NCI-H1694 treated with DMSO at 0.1 percent for 48 hours (cell line): ENCODE measurements at places on chromosomes 5 and 9.

- DNase-seq = no peak
Observed at GRCh38 chr9:35074141-35074540, 1.7 kb upstream of the VCP start.

DNA sequence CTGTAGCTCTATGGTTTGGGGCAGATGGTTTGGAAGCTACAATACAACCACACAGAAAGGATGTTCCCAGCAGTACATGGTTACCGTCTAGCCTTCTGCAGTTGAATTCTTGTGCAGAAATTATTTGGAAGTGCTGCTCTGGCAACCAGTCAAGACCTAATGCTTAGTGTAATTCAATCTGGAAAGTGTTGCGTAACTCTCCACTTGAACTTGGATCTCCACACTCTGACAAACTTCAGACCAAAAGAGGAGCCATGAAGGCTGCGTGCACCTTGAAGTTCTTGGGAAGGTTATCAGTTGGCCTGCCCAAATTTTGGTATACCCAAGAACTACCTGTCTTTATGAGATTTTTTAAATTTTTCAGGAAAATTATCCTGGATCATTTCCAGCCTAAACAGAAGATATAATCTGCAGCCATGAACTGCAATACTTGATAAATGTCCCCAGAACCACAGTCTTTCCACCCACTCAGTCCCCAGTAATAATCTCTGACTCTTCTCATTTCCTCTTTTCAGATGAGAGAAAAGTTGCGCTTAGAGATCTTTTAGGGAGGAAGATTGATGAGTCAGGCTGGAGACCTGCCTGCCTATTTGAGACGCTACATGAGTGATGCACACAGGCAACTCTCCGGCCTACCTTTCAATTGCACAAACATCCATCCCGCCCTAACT, 159.9 kb downstream of the FANCC start:
- peak; percentile 19 for DNase-seq

DNA sequence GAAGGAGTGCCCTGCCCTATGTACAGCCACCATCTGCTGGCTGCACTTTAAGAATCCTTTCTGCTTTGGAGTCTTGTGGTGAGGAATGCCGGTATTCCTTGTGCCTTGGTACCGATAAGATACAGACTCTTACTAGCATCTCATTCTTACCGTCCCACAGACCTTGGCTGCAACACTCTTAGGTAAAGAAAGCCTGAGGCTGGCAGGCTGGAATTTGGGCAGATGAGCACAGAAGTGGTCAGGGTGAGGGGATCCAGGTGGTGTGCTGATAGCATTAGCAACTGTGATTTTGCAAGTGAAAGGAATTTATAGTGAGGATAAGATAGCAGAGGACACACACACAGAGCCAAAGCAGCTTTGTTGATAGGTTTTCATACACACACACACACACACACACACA, 198.1 kb downstream of the ENC1 start:
- DNase-seq = no peak

- no peak for DNase-seq
Observed at GRCh38 chr5:33733225-33733624, 158.6 kb downstream of the ADAMTS12 start.

DNA sequence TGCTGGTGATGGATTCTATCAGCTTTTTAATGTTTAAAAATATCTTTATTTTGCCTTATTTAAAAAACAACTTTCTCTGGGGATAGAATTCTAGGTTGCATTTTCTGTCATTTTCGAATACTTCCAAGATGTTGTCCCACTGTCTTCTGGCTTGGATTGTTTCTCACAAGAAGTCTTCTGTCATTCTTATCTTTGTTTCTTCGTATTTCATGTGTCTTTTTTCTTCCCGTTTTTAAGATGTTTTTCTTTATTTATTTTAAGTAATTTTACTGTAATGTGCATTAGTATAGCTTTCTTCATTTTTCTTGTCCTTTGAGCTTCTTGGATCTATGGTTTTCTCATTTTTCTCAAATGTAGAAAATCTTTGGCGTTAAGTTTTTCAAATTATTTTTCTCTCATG, 19.1 kb downstream of the STX17 start:
- DNase-seq = no peak

- DNase-seq = no peak
Observed at GRCh38 chr5:180960209-180960608, 28.4 kb upstream of the BTNL3 start.

- no peak for DNase-seq
Observed at GRCh38 chr9:125091121-125091520, 52.2 kb downstream of the SCAI start.

- DNase-seq = no peak
Observed at GRCh38 chr5:6586647-6587042, 46.2 kb downstream of the NSUN2 start.

- DNase-seq = no peak
Observed at GRCh38 chr9:118330191-118330986, 626.2 kb downstream of the TLR4 start.

- DNase-seq = no peak
Observed at GRCh38 chr9:96115836-96116235, 186.1 kb downstream of the HSD17B3 start.

- no peak for DNase-seq
Observed at GRCh38 chr9:126663661-126664072, 49.9 kb downstream of the LMX1B start.

- no peak for DNase-seq
Observed at GRCh38 chr9:89482056-89482851, 15.7 kb downstream of the SEMA4D start.

GRCh38 chr5:1343931-1344901, 683 bp downstream of the CLPTM1L start:
- DNase-seq = no peak

DNA sequence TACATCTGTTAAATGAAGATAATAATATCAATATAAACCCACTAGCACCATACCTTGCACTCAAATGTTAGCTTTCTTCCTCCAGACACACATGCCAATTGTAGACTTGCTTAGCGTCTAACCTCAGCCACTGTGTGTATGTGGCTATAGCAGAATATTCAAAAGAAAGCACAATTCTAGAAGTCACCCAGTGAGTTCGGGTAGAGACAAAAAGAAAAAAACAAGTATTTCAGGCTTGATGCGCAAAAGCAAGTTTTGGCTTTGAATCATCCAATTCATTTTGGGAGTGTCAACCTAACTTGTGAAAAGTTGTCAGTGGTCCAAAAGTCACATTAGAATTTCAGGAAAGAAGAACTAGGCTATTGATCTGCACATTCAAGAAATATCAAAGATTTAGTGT, 167.4 kb downstream of the PRELID2 start:
- DNase-seq = no peak

DNA sequence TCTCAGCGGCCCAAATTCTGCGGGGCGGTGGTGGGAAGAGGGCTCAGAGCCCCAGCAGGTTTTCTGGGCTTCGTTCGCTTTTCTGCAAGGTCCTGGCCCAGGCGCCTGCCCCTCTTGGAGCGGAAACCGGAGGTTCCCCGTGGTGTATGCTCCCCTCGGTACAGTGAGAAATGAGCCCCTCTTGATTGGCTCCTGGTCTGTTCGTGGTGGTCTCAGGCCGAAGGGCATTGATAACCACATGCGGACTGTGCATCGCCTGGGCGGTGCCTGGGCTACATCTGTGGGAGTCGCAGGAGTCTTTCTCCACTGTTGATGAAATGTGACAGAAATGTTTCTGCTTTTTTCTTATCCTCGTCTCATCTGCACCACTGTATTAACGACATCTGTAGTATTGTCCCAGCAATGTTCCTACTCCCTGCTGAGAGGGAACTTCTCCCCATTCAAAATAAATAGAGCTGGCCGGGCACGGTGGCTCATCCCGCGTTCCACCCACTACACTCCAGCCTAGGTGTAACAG, 682 bp downstream of the MAN1B1 start:
- DNase-seq = no peak

GRCh38 chr5:91178461-91178860, 204.7 kb downstream of the ARRDC3 start:
- no peak for DNase-seq

GRCh38 chr5:32278406-32278805, 34.3 kb downstream of the MTMR12 start:
- no peak for DNase-seq

DNA sequence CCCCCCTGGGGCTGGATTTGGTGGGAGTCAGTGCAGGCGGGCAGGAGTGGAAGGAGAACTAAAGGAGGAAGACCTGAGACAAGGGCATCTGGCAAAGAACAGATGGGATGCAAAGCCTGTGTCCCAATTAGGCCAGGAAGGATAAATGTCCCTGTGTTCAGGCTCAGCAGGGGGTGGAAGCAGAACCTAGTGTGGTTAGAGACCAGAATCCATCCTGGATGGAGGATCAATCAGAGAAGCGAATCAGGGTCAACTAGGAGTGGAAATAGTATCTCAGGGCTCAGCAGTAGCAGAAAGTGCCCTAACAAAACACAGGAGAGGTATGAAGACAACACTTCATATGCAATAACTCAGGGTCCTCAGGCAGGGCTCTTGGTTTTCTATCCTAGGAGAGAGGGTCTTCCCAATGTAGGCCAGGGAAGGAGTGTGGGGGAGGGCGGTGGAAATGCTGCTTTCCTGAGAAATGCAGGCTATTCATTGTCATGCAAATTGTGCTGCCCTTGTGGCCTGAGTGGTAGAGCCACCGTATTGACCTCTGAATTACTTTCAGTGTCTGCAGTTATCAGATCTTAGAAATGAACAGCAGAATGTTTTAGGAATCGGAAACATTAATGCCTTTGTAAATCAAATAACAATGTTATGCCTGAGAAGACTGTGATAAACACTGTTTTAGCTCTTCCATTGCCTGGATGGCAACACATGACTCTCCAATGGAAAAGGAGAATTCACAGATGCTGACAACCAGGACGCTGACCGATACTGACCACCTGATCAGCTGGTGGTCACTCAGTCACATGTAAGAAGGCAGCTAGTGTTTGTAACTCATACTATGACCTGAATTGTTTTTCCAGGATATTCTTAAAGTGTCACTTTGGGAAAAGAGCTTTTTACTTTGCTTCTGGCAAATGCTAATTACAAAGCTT, 323.6 kb downstream of the SEMA5A start:
- DNase-seq = no peak

DNA sequence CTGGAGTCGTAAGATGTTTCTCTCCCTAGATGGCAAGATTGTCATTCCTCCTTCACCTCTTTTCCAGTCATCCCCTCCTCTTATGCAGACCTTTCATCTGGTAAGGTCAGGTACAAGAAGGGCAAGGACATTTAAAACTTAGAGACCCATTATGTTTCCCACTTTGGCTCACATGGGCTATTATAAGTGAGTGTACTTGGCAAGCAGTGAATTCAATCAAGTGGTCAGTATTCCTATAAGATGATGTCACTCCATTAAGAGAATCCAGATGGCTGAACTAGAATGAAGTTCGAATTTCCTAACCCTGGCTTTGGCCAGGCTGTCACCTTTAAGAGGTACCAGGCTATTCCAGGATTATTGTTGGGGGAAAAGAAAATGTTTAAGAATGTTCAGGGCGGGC, 32.2 kb downstream of the ZNF131 start:
- DNase-seq = no peak

- DNase-seq = no peak
Observed at GRCh38 chr5:40410231-40410861, 269.4 kb upstream of the PTGER4 start.

DNA sequence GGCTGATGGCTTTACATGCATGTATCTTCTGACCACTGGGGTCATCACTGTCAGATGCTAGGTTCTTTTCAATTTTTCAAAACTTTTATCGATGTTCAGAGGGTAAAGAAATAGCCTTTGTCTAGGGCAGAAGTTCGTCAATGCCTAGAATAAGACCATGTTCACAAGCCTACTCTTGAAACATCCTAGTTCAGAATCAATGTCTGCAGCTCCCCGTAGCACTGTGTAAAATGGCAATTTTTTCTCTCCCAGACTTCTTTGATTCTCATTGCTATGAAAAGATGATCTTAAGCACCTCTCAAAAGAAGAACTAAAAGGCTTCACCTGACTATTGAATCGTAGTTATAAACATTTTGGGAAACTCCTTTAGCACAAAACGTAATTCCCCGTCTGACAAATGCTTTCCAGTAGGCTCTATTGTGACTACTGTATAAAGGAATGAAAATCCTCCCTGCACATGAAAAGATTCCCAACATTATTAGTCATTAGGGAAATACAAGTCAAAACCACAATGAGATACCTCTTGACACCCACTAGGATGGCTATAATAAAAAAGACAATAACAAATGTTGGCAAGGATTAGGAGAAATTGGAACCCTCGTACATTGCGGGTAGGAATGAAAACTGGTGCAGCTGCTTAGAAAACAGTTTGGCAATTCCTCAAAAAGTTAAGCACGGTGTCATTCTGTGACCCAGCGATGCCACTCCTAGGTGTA, 263.5 kb downstream of the ARHGAP26 start:
- no peak for DNase-seq

DNA sequence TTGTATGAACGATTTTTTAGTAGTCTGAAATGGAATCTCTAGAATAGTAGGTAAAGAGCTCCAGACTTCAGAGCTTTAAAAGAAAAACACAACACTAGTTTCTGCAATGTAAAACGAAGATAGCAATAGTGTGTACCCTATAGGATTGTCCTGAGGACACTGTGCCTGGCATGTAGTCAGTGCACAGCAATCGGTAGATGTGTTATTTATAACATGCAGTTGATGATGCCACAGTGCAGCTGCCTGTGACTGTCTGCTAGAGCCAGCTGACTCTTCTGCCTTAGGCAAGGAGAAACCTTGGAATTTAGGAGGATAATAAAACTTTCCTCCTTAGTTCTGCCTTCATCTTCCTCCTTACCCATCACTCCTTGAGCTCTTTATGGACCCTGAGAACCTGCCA, 27.7 kb upstream of the TMOD1 start:
- DNase-seq = no peak

DNA sequence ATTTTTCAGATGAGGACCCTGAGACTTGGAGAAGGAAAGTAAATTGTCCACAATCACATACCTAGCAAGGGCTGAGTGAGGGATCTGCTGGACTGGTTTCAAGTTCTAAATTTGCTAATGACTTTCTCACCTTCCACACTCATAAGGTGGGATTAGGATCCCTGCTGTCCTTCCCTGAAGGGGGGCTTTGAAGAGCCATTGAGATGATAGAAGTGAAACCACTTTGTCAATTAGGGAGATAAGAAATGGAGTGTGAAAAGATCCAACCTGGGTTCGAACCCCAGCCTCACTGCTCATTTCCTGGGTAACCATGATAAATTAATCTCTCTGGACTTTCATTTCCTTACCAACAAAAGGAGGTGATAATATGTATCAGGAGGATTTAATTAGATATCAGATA, 32.7 kb upstream of the FOXE1 start:
- DNase-seq = no peak
